Panc1 (cell line): ENCODE measurements at places on chromosomes 6 and 20.

GRCh38 chr6:95318137-95318536 is 259.2 kb upstream of the MANEA start:
- DNase-seq: no peak

GRCh38 chr20:1330075-1330830 is 1.3 kb upstream of the SDCBP2 start:
- no peak for DNase-seq

GRCh38 chr6:137910843-137911456 is 43.9 kb downstream of the TNFAIP3 start:
- no peak for DNase-seq

GRCh38 chr6:170271771-170272314 is 19.0 kb downstream of the DLL1 start:
- no peak for DNase-seq

- DNase-seq: no peak
Observed at GRCh38 chr20:45999557-46000261, 9.0 kb upstream of the MMP9 start.

GRCh38 chr20:24590178-24590982 is 121.0 kb downstream of the SYNDIG1 start:
- DNase-seq: no peak

DNA sequence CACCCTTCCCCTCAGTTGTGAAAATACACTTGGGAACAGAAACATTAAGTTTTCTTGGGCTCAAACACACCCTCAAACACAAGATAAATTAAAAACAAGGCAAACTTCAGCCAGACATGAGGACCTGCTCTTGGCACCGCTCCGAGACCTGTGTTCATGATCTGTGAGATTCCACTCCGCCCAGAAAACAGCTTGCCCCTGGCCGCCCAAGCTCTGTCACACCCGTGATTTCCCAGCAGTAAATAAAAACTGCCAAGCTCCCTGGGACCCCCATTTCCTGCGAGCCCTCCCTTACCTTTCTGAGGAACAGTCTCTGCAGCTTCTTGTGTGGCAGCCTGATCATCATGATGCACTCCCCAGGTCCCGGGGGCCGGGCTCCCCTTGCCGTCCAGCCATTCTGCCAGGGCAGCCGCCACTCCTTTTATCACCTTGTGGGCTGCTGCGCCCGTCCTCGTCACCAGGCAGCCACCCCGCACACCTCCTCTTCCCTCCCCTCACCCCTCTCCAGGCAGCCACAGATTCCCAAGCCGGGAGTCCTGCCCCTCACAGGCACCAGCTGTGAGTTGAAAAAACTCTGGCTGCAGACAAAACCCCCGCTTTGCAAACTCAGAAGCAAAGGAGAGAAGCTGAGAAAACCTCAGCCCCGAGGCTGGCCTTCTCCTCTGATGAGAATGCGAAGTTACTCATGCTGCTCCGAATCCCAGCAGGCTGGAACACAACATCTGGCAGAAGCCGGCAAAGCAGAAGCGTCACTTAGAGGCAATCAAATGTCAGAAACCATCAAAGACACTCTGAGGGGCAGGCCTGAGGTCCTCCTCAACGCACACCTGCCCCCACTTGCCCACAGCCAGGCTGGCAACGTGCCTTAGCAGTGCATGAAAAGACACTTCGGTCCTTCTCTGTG is 130.4 kb upstream of the RPS6KA2 start:
- no peak for DNase-seq

DNA sequence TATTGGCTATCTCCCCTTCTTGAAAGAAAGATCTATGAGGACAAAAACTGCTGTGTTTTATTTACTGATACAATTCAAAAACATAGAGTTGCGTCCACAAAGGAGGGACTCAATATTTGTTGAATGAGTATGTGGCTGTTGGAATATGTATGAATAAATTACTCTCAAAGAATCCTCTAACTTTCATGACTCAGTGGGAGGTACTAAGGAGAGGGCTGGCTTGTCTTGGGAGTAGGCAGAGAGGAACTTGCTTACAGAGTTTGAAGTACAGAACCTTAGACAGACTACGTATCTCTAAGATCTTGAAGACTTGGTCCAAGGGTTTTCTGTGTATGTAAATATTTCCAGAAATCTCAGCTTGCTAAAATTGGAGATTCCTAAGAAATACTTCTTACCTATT is 504.0 kb upstream of the PTCHD4 start:
- no peak for DNase-seq

DNA sequence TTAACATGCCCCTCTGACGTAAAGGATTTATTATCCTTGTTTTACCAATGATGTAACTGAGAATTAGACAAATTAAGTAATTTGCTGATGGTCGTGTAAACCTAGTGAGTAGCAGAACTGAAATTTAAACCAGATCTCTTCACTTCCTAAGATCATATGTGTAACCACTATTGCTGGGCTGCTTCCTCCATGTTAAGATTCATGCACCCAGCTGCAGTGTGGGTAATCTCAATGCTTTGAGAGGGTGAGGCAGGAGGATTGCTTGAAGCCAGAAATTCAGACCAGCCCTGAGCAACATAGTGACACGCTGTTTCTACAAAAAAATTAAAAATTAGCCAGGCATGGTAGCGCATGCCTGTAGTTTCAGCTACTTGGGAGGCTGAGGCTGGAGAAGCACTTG is 97.9 kb downstream of the L3MBTL3 start:
- DNase-seq: no peak

- no peak for DNase-seq
Observed at GRCh38 chr6:19713984-19714383, 123.2 kb upstream of the ID4 start.

DNA sequence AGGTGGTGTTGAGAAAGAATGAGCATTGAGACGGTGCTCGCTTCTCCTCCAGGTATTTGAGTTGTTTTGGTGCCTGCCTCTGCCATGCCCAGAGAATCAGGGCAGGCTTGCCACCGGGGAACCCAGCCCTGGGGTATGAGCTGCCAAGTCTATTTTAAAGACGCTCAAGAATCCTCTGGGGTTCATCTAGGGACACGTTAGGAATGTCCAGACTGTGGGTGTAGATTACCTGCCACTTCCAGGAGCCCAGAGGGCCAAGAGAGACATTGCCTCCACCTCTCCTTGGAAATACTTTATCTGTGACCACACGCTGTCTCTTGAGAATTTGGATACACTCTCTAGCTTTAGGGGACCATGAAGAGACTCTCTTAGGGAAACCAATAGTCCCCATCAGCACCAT is 28.3 kb downstream of the SAYSD1 start:
- no peak for DNase-seq
